ENCODE measurements at places on chromosomes 4 and X. TPM values are rescaled to one million over a fixed set of nuclear protein-coding genes. Genes with fewer than 3 reads are reported as not detected.

GDPD2 gene
- total RNA-seq, result 0.10 TPM

EFHC2 gene
- not detected for total RNA-seq

UGT2B15 gene
- not detected for total RNA-seq

MAGEA8 gene
- not detected for total RNA-seq

SPIN2B gene
- 12.1 TPM for total RNA-seq

NHSL2 gene
- total RNA-seq, result 0.36 TPM

APEX2 gene
- 33.9 TPM for total RNA-seq

RNF128 gene
- total RNA-seq, result not detected

TMPRSS11A gene
- not detected for total RNA-seq

VCX gene
- not detected for total RNA-seq

IL21 gene
- total RNA-seq, result 138 TPM

MID1 gene
- total RNA-seq, result not detected

BTK gene
- not detected for total RNA-seq

GPRASP1 gene
- 0.44 TPM for total RNA-seq

PLP1 gene
- total RNA-seq, result not detected

AREG gene
- 2.4 TPM for total RNA-seq

PAGE4 gene
- total RNA-seq, result not detected

SATL1 gene
- not detected for total RNA-seq

WDFY3 gene
- total RNA-seq, result 0.39 TPM

CNGA1 gene
- not detected for total RNA-seq

MBNL3 gene
- total RNA-seq, result 8.9 TPM

MAGEA11 gene
- not detected for total RNA-seq

FAM149A gene
- total RNA-seq, result 0.61 TPM

TMEM128 gene
- 19.9 TPM for total RNA-seq

LONRF3 gene
- 0.71 TPM for total RNA-seq

RASSF6 gene
- not detected for total RNA-seq

Measured in activated T-helper 1 cell treated with anti-CD3 and anti-CD28 coated beads, Interleukin-12 subunit alpha, Interleukin-12 subunit beta, Interleukin-2, Interleukin-4 antibody, amounts not matched to agents 30 ng/mL and 10 ng/mL and 1 ng/mL, durations not matched to agents 14 hours and 24 hours and 36 hours (primary cell).